Thymus (tissue), 14 donors: ENCODE measurements at places on chromosomes 3 and 15.

DNA sequence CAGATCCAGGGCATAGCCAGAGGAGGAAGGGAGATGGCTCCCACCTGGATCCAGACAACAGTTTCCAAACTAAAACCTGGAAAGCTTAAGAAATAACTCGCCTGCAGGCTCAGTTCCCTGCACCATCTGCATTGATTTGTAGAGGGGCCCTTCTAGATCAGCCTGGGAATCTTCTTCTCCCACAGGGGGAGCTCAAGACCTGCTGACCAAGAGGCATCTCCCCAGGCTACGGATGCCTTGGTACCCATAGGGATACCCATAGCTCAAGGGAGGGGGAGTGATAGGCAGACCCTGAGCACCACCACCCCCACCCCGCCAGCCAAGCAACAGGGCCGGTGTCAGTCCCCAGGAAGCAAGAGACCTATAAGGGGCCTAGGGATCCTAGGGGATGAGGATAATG is 28.0 kb upstream of the DCLK3 start:
- DNase-seq: peak; percentile 37

GRCh38 chr3:174417573-174417972 is 441.6 kb upstream of the NAALADL2 start:
- DNase-seq: no peak

GRCh38 chr3:134067531-134068161 is 37.9 kb upstream of the SLCO2A1 start:
- DNase-seq: no peak

DNA sequence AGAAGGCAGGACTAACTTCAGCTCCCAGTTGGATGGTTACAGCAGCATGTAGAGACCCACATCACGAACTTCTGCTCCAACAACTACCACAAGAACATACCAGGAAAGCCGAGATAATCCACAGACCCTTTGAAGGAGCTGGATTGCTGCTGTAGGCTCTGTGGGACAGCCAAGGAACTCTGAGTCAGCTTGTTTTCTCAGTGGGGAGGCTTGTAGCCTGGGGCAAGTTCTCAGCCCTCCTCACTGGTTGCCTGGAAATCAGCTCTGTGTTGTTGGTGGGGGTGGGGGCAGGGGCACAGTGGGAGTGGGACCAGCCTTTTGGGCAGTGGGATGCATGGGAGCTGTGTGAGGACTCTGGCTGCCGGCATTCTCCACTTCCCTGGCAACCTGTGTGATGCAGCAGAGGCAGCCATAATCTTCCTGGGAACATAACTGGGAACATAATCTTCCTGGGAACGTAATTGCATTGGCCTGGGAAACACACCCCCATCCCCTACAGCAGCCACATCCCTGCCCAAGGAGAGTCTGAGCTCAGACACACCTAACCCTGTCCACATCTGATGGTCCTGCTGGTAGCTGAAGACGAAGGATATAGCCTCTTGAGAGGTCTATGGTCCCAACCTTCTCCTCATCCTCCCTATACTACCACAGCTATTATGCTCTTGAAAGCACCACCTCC is 153.1 kb downstream of the PEAK1 start:
- DNase-seq: no peak

GRCh38 chr3:174158674-174159073 is 700.5 kb upstream of the NAALADL2 start:
- no peak for DNase-seq

- DNase-seq: no peak
Measured at GRCh38 chr3:179969525-179969924, 67.2 kb downstream of the PEX5L start.
